ENCODE measurements at places on chromosomes 6 and 20.

DNA sequence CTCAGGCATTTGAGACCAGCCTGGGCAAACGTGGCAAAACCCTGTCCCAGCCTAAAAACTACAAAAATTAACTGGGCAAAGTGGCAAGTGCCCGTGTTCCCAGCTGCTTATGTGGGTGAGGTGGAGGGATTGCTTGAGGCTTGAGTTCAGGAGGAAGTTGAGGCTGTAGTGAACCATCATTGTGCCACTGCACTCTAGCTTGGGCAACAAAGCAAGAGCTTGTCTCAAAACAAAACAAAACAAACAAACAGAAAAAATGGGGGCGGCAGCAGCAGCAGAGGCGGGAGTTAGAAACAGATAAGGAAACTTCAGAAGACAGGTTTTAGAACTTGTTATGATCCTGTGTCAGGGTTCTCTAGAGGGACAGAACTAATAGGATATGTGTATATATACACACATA is 49.0 kb downstream of the SCAF8 start:
- DNase-seq, result no peak

- no peak for DNase-seq
Measured at GRCh38 chr6:87308970-87309369, 13.4 kb upstream of the SMIM8 start.

DNA sequence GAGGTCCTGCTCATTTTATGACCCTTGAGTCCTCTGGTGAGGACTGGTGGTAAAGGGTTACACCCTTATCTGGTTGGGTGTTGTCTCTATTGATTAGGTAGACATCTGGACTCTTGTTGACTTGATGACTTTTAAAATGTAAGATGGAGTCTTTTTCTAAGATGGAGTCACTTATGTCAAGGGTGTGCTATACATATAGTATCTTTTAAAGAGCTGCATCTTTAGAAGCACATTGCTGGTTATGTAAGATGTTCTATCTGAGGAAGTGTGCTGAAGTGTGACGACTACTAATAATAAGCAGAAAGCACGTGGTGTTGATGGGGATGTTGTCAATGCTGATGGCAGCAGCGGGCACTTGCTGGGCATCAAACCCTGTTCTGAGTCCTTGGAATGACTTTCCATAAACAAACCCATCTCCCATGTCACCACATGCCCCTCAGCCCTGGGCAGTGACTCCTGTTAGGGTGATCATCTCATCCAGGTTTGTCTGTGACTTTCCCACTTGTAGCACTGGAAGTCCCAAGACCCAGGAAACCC is 229.6 kb downstream of the EYA2 start:
- no peak for DNase-seq

DNA sequence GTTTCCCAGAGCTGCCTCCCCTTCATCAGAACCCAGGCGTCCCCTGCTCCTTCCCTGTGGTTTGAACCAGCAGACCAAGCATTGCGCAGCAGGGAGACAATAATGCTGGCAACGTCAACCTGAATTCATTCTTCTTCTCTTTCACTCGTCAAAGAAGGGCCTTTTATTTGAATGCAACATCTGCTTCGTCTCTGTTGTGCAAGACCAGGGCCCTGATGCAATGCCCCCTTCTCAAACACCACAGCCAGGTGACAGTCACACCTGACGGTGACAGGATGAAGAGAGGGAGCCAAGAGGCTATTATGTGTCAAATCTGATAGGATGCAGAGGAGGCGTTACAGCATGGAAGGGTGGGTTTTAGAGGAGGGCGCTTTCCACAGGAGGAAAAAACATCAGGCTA is 8.0 kb downstream of the INSM1 start:
- DNase-seq, result no peak
